Nucleus accumbens (tissue), 56 donors: ENCODE measurements at places on chromosomes 12 and 14.
A peak's percentile ranks its signal among the peaks of the same experiment; 100 is the strongest.

GRCh38 chr12:123767613-123768012 is 5.5 kb downstream of the DNAH10 start:
- no peak for DNase-seq

GRCh38 chr14:90791486-90791885 is 24.7 kb downstream of the TTC7B start:
- no peak for DNase-seq

DNA sequence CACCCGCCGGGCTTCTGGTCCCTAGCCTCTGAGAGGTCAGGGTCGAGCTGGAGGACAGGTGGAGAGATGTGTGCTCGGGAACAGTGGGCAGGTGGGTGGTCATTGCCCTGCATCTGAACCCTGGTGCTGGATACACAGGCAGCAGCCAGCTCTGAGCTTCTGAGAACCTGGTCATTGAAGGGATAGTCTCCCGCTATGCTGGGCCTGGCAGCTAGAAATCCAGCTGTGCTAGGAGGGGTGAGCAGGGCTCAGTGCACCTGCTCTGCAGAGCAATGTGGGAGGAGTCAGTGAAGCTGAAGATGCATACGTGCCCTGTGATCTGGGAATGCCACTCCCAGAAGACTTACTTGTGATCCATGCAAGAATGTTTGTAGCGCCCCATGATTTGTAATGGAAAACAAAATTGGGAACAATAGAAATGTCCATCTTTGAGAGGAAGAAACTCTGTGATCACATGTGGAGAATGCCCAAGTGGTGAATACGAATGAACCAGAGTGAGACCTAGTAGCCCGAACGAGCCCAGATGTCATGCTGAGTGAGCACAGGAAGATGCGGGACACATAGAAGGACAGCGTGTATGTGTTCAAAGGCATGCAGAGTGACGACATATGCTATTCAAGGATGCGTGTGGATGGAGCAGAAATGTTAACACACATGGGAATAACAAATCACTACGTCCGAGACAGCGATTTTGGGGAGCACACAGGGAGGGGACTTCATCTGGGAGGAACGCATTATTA is 63.4 kb downstream of the AACS start:
- DNase-seq: no peak

- no peak for DNase-seq
These were observed 18.9 kb downstream of the PYROXD1 start for GRCh38 chr12:21456291-21456780.

DNA sequence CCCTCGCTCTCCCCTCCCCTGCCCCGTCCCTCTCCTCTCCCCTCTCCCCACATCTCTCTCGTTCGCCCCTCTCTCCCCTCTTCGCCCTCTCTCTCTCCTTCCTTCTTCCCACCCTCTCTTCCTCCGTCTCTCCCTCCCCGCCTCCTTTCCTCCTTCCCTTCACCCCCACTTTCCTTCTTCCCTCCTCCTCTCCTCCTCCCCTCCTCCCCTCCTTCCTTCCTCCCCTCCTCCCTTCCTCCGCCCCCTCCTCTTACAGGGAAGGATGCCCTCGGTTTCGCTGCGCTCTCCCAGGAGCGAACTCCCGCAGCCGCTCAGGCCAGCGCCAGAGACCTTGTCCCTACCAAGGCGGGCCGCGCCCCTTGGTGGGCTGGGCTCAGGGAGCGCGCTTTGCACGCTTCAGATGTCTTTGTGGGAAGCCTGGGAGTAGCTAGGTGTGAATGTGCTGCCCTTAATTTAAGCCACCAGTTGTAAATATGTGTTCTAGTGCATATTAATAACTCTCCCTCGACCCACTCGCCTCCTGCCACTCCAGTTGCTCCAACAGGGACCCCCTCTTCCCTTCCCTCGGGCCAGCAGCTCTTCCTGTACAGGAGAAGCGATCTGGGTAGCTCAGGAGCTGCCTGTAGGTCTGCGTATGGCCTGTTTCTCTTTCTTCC is 13.3 kb upstream of the MAP3K9 start:
- no peak for DNase-seq

- no peak for DNase-seq
These were observed 16.1 kb upstream of the LYZ start for GRCh38 chr12:69331909-69332684.

- DNase-seq: no peak
These were observed 251.6 kb downstream of the BCAT1 start for GRCh38 chr12:24697295-24697694.

- DNase-seq: no peak
These were observed 8.6 kb upstream of the SNRNP35 start for GRCh38 chr12:123449249-123449733.

- DNase-seq: no peak
These were observed 4.8 kb downstream of the TOGARAM1 start for GRCh38 chr14:44966601-44967336.

- DNase-seq: no peak
These were observed 517.8 kb downstream of the AACS start for GRCh38 chr12:125583071-125583470.

DNA sequence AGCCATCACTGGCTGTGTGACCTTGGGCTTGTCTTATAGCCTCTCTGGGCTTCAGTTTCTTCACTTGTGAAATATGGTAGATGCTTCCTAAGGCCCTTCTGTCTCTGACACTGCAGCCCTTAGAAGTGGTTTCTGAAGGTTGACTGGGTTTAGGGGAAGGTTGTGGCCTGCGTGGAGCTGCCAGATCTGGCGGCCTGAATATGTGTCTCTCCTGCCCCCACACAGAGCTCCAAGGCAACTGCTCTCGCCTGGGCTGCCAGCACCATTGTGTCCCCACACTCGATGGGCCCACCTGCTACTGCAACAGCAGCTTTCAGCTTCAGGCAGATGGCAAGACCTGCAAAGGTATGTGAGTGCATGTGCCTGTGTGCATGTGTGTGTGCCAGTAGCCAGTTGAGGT is 4.0 kb downstream of the LRP1-AS start:
- DNase-seq: no peak

DNA sequence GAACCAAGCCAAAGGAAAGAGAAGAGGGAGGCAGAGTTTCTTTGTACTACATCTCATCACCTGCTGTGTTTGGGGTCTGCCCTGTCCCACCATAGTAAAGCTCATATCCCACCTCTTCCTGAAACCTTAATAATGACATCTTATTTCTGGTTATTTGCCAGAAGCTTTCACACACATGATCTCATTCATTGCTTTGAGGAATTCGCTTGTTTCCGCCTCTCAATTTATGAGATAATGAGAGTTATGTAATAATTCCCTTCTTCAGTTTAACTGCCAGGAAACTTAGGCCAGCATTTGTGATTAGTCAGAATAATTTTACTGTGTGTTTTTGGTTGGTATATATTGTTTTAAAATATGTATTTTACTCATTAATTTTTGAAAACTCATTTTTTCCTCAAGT is 205.2 kb downstream of the CACNA1C start:
- DNase-seq: no peak

- no peak for DNase-seq
These were observed 583.5 kb upstream of the ATP2B1 start for GRCh38 chr12:90292183-90292582.

- no peak for DNase-seq
These were observed 201.2 kb downstream of the DPF3 start for GRCh38 chr14:72692696-72693095.

- no peak for DNase-seq
These were observed 29.4 kb downstream of the SCN8A start for GRCh38 chr12:51620448-51620847.

DNA sequence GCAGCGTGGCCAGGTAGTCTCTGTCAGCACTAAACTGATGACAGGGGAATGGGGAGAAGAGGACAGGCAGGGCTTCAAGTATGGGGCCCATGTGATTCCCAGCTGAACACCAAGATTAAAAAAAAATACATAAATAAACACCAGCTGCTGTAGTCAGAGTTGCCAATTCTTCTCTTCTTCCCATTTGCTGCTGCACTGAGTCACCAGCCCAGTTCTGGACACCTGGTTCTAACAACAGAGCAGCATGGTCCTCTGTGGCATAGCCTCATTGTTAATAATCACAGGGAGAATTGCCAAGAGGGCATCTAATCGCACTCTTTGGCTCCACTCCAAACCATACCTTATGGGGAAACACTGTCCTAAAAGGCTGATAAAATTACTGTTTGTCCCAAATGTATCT is 15.1 kb downstream of the PPM1H start:
- no peak for DNase-seq

DNA sequence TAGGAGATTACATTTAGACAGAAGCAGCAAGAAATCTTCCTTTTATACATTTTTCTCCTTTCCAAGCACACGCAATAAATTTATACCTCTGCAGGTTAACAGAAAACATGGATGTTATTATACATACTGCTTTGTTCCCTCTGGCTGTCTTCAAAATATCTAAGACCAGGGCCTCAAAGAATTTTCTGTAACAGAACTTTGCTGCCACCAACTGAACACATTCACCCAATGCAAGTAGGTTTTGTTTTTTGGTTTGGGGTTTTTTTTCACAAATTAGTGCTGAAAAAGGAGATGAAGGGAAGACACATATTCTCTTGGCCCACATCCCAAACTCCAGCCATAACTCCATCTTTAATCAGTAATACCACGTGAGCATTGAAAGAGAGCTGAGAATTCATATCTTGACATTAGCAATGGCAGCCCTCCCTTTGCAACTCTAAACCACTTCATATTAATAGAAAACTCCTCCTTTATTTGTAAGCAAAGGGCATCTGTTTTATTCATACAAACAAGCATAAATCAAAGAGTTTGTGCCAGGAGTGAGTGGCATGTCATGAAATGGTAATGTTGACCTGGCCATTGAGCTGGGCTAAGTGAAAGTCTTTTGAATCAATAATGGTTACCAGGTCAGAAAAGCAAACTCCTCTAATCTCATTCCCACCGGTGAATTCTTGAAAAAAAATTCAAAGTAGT is 150.8 kb upstream of the FSCB start:
- DNase-seq: no peak

GRCh38 chr12:74111688-74112360 is 425.8 kb upstream of the ATXN7L3B start:
- peak; percentile 20 for DNase-seq

- DNase-seq: no peak
These were observed 31.7 kb upstream of the ST8SIA1 start for GRCh38 chr12:22366181-22366580.

- DNase-seq: no peak
These were observed 60.6 kb downstream of the DAAM1 start for GRCh38 chr14:59249029-59249428.

DNA sequence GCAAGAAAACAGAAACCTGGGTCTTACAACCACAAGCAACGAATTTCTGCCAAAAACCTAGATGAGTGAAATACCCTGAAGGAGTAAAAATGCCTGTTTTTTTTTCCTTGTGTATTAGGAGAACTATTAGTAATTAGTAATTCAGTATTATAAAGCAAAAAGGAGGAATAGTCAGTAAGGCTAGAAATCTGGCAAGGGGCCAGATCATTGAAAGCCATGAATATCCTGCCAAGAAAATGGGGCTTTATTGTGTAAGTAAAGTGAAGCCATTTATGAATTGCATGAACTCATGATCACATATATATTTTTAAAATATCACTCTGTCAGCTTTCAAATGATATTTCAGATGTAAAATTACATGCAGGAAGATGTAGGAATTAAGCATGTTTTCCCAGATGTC is 57.9 kb downstream of the TXNDC16 start:
- DNase-seq: no peak

DNA sequence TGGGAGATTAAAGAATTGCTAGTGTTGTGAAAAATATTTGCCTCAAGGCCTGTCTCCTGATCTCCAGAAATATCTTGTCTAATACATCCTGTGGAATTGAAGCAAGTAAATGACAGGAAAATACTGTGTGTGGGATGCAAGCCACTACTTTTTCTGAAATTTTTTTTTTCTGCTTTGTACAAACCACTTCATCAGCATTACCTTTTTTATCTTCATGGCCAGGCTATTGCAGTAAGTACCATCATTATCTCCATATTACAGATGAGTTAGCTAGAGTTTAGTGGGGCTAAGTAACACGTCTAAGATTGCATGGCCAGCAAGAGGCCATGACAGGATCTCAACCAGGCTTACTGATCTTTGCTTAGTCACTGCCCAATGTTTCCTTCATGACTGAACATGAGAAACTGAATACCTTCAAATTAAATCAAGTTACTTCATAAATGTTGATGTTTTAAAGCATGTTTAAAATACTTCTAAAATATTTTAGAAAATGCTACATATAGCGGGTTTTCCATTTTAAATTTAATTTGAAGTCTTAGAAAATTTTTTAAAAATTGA is 273.7 kb downstream of the SLC6A15 start:
- no peak for DNase-seq

- DNase-seq: no peak
These were observed 474.1 kb downstream of the FLRT2 start for GRCh38 chr14:86003998-86004397.

- DNase-seq: no peak
These were observed 12.9 kb downstream of the RIOX1 start for GRCh38 chr14:73503648-73504047.

DNA sequence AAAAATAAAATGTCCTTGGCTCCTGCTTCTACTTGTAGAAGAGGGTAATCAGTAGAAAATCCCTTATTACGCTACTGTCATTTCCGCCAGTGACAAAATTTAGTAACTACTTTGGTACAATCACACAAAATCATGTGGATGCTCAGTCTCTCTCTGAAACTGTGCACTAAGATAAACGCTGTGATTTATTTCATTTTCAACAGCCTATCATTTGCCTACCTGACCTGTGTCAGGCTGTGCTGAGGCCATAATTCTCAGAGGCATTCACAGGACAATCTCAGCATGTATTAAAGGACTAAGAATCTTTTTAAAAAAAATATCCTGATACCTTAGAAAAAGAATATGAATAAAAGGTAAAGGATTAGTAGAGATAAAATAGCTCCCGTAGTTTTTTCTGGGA is 226.0 kb downstream of the RASSF9 start:
- DNase-seq: no peak

GRCh38 chr12:125169870-125170269 is 104.6 kb downstream of the AACS start:
- DNase-seq: peak; percentile 50

DNA sequence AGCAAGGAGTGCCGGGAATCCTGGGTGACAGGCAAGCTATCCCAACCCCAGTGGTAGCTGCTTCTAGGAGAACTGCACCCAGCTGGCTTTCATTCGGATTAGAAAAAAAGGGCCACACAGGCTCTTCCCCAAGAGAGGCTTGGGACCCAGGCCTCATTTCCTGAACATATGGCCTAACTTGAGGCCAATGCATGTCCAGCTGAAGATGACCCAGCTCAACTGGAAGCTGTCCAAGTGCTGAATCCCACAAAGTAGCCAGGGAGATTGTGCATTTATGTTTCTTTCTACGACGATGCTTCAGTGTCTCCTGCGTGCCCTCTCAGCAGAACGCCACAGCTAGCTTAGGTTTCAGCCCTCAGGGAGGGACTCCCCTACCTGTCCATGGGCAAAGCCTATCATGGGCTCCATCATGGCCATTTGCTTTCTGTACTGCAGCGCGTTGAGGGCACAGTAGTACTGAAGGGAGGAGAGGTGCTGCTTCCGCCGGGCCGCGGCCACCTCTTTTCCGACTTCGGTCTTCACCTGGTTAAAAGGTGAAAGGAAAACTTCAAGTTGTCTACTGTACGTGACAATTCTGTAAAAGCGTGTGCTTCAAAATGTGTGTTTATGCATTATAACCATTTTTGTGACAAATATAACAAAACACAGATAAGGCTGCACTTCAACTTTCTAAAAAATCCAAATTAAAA is 29.1 kb downstream of the APPL2 start:
- no peak for DNase-seq

GRCh38 chr14:77313371-77313770 is 7.3 kb downstream of the POMT2 start:
- no peak for DNase-seq
